ENCODE measurements at places on chromosomes 16 and 17. TPM values are rescaled to one million over a fixed set of nuclear protein-coding genes. Genes with fewer than 3 reads are reported as not detected.

The MTSS2 gene
- 1.8 TPM for total RNA-seq

The ERBB2 gene
- total RNA-seq, result 4.5 TPM

The RPL13 gene
- 5,043 TPM for total RNA-seq

The GAS2L2 gene
- not detected for total RNA-seq

The KRTAP3-2 gene
- total RNA-seq, result not detected

The SLC46A1 gene
- 2.4 TPM for total RNA-seq

The ABCA8 gene
- not detected for total RNA-seq

- no peaks in the 10 kb centered on the region for H3K27me3 ChIP-seq
- peak overlapping the region; percentile 49 for H3K27ac ChIP-seq
- no peak overlapping the region for H3K4me3 ChIP-seq
Measured at GRCh38 chr17:78769196-78769773, 12.8 kb downstream of the CYTH1 start.

GRCh38 chr16:21326459-21326858 is 48.4 kb upstream of the CRYM start:
- DNase-seq, result no peak
- H3K4me1 ChIP-seq, result no peaks in the 10 kb centered on the region

DNA sequence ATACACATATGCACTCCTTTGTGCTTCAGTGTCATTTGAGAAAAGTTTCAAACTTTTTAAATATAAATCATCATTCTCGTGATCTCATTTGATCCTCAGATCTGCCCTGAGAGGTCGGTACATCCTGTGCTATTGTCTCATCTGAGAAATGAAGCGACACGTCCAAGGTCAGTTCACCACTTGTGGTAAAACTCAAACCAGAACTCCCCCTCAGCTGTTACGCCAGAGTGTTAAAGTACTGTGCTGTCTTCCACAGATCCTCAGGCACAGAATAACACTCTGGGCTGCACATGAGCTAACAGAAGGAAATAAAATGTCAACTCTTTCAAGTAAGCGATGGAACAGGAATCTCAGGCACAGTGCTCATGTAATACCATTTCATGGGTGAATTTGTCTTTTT is 31.4 kb downstream of the ANKFN1 start:
- no peaks in the 10 kb centered on the region for H3K36me3 ChIP-seq
- no peaks in the 10 kb centered on the region for H3K4me1 ChIP-seq
- H3K27me3 ChIP-seq, result no peaks in the 10 kb centered on the region
- no peak overlapping the region for H3K27ac ChIP-seq

DNA sequence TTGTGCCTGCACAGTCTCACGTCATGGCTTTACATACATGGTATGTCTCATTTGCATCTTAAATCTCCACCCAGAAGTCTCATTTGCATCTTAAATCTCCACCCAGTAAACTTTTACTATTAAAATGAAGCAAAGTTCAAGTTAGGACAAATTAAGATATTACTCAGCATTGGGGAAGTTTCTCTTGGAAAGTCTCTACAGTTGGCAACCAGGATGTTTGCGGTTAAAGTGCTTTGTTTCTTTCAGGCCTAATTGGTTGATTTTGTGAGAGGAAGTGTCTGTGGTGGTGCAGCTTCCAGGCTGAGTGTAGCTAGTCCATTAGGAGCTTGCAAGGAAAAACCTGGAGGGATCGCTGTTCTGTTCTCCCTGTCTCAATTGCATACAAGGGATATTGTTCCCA is 1373.3 kb upstream of the GOT2 start:
- H3K27me3 ChIP-seq, result no peaks in the 10 kb centered on the region
- no peak overlapping the region for H3K27ac ChIP-seq
- DNase-seq, result no peak
- H3K36me3 ChIP-seq, result no peaks in the 10 kb centered on the region

- no peaks in the 10 kb centered on the region for H3K27me3 ChIP-seq
- no peak overlapping the region for H3K4me3 ChIP-seq
- no peak overlapping the region for H3K27ac ChIP-seq
- DNase-seq, result no peak
- H3K36me3 ChIP-seq, result no peaks in the 10 kb centered on the region
Measured at GRCh38 chr16:86343796-86344585, 166.3 kb upstream of the FOXF1 start.

GRCh38 chr16:72673118-72673517 is 374.8 kb downstream of the ZFHX3 start:
- DNase-seq, result no peak
- no peak overlapping the region for H3K27ac ChIP-seq
- no peaks in the 10 kb centered on the region for H3K27me3 ChIP-seq
- no peaks in the 10 kb centered on the region for H3K4me1 ChIP-seq
- H3K4me3 ChIP-seq, result no peak overlapping the region
- no peaks in the 10 kb centered on the region for H3K36me3 ChIP-seq

DNA sequence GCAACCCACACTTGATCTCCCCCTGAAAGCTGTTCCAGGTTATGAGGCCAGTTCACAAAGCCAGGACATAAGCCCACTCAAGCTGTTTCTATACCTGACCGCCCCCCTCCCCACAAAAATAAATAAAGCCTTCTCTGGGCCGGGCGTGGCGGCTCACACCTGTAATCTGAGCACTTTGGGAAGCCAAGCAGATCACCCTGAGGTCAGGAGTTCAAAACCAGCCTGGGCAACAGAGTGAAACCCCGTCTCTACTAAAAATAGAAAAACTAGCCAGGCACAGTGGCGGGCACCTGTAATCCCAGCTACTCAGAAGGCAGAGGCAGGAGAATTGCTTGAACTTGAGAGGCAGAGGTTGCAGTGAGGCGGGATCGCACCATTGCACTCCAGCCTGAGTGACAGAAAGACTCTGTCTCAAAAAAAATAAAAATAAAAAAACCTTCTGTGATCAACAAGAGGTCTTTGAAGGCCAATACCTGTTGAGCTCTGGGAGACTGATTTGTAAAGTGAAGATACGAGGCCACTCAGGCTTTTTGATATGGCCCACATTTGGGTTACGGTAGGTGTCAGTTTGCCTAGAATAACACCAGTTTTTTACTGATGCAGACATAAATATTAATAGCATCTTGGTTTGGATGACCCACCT is 2.2 kb downstream of the KDM8 start:
- peaks cover 5% of the 10 kb centered on the region for H3K36me3 ChIP-seq
- DNase-seq, result no peak

- no peaks in the 10 kb centered on the region for H3K27me3 ChIP-seq
- no peaks in the 10 kb centered on the region for H3K36me3 ChIP-seq
- no peak overlapping the region for H3K4me3 ChIP-seq
- H3K27ac ChIP-seq, result no peak overlapping the region
Measured at GRCh38 chr16:51665436-51665998, 514.4 kb upstream of the SALL1 start.

GRCh38 chr16:87297918-87298631 is 19.1 kb downstream of the C16orf95 start:
- DNase-seq, result no peak
- H3K27ac ChIP-seq, result no peak overlapping the region
- H3K4me3 ChIP-seq, result no peak overlapping the region
- H3K36me3 ChIP-seq, result no peaks in the 10 kb centered on the region

- H3K36me3 ChIP-seq, result no peaks in the 10 kb centered on the region
- no peaks in the 10 kb centered on the region for H3K27me3 ChIP-seq
- no peak for DNase-seq
- H3K4me1 ChIP-seq, result no peaks in the 10 kb centered on the region
- H3K4me3 ChIP-seq, result no peak overlapping the region
Measured at GRCh38 chr17:66126231-66126630, 65.7 kb downstream of the CEP112 start.

DNA sequence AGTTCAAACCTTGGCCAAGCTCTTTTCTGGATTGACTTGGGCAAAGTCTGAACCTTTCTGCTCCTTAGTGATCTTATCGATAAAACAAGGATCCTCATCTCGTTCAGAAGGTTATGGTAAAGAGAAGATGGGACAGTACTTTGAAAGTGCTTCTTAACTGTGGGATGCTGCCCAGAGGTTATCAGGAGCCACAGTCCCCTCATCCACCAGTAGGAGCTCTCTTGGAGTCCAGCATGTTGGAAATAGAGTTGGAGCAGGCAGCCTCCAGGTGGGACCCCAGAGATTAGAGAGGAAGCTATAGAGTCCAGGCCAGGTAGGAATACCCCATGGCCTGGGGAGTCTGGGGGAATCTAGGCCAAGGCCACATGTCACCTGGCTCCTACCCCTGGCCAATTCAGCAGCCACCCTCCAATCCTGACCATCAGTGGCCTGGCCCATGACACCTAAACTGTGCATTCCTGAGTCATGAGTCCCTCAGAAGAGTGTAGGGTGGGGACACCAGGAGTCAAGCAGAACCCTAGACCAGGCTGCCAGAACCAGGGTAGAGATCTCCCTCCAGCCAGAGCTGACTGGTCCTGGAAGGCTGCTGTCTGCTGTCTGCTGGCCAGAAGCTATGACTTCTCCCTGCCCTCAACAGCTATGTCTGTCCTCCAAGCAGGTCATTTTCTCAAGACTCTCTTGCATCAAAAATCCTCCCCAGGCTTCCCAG is 144.3 kb downstream of the AIPL1 start:
- no peak for DNase-seq
- no peak overlapping the region for H3K27ac ChIP-seq
- H3K36me3 ChIP-seq, result no peaks in the 10 kb centered on the region
- no peaks in the 10 kb centered on the region for H3K27me3 ChIP-seq
- H3K4me3 ChIP-seq, result no peak overlapping the region
- H3K4me1 ChIP-seq, result no peaks in the 10 kb centered on the region

GRCh38 chr16:50985733-50986132 is 165.3 kb downstream of the SALL1 start:
- H3K27me3 ChIP-seq, result no peaks in the 10 kb centered on the region
- H3K4me1 ChIP-seq, result no peaks in the 10 kb centered on the region
- no peak overlapping the region for H3K27ac ChIP-seq
- DNase-seq, result no peak
- no peak overlapping the region for H3K4me3 ChIP-seq
- H3K36me3 ChIP-seq, result no peaks in the 10 kb centered on the region

DNA sequence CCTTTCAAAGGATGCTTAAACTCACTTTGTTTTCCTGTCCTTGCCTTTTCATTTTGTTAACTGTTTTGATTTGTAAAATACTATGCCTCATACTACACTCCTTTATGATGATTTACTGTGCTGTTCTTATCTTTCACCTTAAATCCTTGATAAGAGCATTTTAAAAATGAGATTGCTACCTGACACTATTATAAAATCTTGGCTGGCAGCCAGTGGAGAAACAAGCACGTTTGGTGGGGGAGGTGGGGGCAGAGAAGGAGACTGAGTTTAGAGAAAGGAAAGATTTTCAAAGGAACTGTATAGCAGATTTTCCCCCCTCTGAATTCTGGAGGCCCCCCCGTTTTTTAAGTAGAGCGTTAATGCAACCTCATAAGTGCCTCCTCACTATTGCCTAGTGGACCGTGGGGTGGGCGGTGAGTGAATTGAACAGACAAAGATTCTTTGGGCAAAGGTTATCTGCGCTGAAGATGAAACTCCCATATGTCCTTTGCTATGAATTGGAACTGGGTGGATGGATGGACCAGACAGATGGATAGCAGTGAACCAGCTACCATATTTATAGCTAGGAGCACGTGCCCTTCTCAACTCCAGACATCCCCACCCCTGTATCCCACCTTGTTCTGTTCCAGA is 200.2 kb downstream of the CCDC182 start:
- no peak overlapping the region for H3K4me3 ChIP-seq
- H3K4me1 ChIP-seq, result no peaks in the 10 kb centered on the region
- H3K27ac ChIP-seq, result no peak overlapping the region
- no peak for DNase-seq

Measured in CD4-positive, alpha-beta memory T cell (primary cell).